ENCODE measurements at places on chromosomes 1 and 21.

DNA sequence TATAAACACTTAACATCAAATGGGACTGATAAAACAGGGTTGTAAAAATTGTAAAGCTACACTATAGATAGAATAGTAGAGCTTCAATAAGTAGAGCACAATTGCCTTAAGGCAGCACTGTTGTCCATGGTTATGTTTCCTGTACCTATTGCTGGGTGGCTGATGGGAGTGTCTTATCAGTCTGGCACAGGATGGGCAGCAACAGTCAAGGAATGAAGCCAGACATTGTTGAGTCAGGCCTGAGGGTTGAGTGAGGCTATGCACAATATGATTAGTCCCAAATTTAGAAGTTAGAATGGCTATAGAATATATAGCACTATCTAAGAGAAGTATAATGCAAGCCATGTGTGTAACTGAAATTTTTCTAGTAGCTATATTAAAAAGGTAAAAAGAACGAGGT, 25.0 kb upstream of the CD1D start:
- DNase-seq = no peak

- DNase-seq = no peak
Measured at GRCh38 chr1:93880731-93881130, 1.7 kb upstream of the DNTTIP2 start.

DNA sequence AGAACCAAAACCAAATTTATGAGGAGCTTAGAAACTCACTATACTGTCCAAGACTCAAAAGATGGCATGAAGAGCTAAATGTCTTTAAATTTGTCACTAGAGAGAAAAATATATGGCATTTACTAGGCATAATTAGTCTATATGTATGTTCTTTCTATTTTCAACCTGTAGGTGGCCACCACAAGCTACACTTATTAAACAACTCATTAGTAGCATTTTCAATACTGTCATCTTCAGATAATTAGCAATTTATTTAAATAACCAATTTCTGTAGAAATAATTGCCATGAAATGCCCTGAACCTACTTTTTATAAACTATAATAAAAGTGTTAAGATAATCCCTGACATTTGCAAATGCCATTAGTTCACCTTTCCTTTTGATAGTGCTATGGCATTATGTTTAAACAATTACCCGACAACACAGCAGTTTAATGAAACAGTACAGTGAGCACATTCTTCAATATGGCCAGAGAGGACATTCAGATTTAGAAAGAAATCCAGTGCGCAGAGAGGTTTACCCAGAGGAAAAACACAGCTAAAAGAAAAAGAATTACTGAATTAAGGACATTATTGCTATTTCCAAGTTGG, 522.5 kb downstream of the PTBP2 start:
- peak; percentile 1 for DNase-seq

DNA sequence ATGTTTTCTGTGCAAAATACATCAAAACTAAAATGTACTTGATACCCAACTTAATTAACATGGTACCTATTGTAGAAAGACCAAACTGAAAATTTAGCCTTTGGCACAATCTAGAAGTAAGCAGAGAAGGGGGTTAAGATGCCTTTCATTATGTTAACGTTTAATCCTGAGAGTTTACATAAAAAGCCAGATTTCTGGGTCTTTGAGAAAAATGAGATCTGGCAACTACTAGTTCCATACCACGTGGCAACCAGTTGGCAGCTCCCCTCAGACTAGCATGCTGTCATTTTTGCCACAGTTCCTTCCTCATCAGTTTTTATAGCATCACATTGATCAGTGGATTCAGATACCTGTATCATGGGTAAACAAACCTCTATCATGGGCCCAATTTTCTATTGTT, 1.5 kb downstream of the RO60 start:
- DNase-seq = no peak

All from H7 (cell line).